ENCODE measurements at places on chromosomes 2 and 18.

DNA sequence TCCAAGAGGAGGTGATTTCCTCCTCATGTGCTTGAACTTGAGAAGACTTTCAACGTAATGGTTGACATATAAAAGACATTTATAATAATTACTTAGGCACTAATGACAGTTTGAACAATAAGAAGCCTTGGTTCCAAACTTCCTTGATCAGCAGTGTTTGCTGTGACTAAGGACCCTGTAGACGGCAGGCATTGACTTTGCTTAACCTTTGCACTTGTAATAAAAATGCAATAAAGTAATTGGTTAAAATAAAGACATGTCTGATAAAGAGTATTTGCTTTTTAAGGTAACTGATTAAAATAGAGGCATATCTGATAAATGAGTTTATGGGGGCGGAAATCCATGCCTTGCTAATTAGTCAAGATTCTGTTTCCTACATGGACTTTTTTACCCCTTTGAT lies 82.2 kb upstream of the ST8SIA3 start:
- DNase-seq: no peak

GRCh38 chr2:66456183-66457041 lies 21.5 kb downstream of the MEIS1 start:
- DNase-seq: no peak

DNA sequence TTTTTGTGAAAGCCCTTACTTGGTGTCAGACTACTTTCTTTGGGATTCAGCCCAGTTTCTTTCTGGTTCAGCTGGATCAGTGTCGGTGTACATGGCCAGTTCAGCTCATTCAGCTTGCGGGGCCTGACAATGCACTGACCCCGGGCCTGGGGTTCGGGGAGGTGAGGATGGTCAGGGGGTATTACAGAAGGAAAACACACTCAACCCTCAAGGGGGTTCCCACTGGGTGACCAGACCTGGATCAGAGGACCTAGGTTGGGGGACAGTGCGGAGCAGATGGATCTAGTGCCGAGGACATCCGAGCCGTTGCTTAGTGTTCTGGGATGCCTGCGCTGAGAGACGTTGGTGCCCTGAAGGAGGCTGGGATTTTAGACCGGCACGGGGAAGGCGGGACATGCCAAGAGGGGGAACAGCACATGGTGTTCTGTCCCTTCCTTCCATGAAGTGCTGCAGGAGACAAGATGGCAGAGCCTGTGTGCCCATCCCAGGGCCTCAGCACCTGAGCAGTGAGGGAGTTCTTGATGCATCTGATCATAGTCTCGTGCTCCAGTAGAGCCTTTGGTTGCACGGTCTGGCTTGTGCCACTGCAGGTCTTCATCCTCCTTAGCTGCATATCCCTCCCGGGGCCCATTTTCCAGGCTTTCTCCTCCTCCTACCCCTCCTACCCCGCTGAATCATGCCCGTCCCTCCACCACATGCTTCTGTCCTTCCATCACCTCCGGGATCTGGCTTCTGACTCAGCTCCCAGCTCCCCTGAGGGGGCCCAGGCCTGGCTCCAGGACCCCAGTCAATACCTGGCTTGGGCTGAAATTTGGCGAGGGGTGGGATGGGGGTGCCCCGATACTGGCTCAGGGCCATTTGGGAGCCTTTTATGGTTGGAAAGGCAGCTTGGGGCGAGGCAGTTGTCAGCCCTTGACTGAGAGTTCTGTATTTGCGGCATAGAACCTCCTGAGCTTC lies 18.0 kb downstream of the SPEG start:
- DNase-seq: no peak

- no peak for DNase-seq
Measured at GRCh38 chr18:58429442-58429841, 199.4 kb downstream of the ALPK2 start.

GRCh38 chr2:221203856-221204255 lies 368.2 kb downstream of the EPHA4 start:
- no peak for DNase-seq

- DNase-seq: no peak
Measured at GRCh38 chr18:48138210-48138609, 207.8 kb upstream of the SMAD2 start.

DNA sequence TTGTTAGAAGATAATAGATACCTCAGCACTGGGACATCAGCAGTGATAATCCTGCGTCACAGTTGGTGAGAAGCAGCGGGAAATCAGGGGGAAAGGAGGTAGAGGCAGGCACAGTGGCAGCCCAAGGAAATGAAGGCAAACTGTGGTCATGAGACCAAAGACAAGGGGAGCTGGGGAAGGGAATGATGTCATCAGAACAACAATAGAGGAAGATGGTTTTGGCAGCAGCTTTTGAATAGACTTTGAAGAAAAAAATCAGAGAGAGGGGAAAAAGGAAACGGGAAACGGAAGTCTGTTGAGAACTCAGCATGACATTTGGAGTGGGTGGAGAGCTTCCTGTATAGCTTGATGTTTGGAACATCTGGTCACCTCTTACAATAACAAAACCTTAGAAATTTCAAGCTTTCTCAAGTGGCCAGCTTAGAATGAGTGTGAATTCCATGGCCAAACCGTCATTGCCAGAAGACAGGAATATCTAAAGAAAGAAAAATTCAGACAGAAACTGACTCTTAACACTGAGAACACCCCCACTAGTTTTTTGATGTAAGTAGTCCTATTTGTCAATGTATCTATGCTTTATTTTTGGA lies 18.4 kb upstream of the YES1 start:
- peak; percentile 40 for DNase-seq

DNA sequence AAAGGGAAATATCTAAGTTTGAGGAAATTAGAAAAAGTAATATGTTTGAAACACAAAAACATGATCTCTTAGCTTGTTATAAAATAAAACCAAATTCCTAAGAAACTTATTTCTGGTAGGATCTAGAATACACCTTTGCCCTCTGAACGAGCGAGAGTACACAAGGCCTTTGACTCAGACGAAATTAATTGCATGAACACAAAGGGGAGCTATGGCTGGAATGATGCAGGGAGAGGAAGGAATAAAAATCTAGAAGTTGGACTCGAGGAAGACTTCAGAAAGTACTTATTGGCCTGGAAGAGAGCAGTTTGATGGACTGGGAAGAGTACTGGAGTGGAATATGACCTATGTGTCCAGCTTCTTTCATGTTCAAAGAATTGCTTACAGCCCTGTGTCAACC lies 927 bp upstream of the CRYGD start:
- DNase-seq: no peak

GRCh38 chr2:240643811-240644150 lies 18.5 kb downstream of the GPR35 start:
- no peak for DNase-seq

DNA sequence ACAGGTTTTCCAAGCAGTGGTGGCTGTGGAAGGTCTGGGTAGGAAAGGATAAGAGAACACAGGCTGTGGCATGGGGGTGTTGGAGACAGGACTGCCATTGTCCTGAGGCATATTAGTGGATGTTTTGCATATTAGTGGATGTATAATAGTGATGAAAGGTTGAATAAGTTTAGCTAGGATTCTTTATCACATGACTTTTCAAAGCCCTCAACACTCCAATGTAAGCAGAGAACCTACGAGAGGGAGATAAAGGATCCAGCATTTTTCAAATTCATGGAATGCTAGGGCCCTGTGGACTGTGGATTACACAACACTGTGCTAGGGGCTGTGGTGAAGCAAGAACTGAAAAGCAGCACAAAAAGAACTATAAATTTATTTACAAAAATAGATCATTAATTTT lies 63.2 kb downstream of the POLE4 start:
- no peak for DNase-seq

DNA sequence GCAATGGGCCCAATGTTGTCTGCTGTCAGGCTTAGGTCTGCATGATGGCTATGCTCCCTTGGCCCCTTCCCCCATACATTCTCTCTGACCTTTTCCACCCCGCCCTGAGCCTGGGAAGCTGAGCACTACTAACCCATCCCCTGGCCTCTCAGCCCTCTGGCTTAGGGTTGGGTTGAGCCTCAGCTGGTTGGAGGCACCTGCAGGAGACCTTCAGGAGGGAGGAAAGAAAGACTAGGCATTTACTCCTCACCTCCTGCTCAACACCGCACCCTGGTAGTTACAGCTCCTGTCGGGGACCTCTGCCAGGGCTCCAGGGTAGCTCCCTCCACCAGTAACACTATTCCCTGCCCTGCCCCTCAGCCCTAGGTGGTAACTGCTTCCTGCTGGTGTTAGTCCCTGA lies 80.5 kb downstream of the GALNT14 start:
- DNase-seq: no peak

DNA sequence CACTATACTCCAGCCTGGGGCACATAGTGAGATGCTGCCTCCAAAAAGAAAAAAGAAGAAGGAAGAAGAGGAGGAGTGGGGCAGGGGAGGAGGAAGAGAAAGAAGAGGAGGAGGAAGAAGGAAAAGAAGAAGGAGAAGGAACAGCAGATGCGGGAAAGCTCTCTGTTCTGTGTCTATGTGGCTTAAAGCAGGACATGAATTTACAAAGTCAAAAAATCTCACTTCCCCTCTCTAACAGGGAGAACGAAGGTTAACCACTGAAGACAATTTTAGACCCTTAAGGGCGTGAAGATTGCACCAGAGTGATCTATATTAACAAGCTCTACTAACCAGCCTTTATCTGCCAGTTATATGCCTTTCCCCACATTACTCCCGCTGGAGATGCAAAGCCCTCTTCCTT lies 258.9 kb downstream of the METTL4 start:
- DNase-seq: no peak

DNA sequence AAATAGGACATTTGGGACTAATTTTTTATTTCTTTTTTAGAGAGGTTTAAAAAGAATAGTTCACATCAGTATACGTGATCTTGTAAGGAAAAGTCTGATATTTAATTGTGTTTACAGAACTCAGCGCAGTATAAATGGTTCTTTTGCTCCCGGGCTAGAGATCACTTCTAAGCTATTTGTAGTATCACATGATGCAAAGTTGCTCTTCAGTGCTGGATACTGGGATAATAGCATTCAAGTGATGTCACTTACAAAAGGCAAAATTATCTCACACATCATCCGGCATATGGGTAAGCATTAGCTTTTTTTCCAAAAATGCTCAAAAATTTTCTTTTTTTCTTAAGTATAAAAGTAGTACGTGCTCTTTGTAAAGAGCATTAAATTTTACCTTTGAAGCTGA lies 37.4 kb upstream of the CYP20A1 start:
- no peak for DNase-seq

GRCh38 chr2:215657844-215658243 lies 222.0 kb upstream of the FN1 start:
- no peak for DNase-seq

GRCh38 chr2:161905389-161906046 lies 168.5 kb downstream of the DPP4 start:
- peak; percentile 24 for DNase-seq

Measured in CD4-positive, alpha-beta T cell treated with Interleukin-4 for 4 hours (primary cell).